Myometrial cell (primary cell): ENCODE measurements at places on chromosomes 6 and 20. TPM values are rescaled to one million over a fixed set of nuclear protein-coding genes. Genes with fewer than 3 reads are reported as not detected.

Gene TMEM74B
- total RNA-seq, result not detected in 2 replicates

Gene DEFB128
- total RNA-seq, result not detected in 2 replicates

Gene MACROD2
- not detected in 2 replicates for total RNA-seq

Gene ADGRF1
- total RNA-seq, result not detected in 2 replicates

Gene NMBR
- not detected in 2 replicates for total RNA-seq

Gene SULF2
- total RNA-seq, result 20.8 and 22.7 TPM in 2 replicates

Gene PSORS1C2
- total RNA-seq, result not detected in 2 replicates

Gene APOBEC2
- total RNA-seq, result not detected in 2 replicates

Gene MYBL2
- total RNA-seq, result 36.9 and 38.9 TPM in 2 replicates

Gene HMGA1
- total RNA-seq, result 749 and 849 TPM in 2 replicates

Gene ITPR3
- total RNA-seq, result 31.7 and 31.9 TPM in 2 replicates

Gene PAX1
- not detected in 2 replicates for total RNA-seq

Gene FAM209B
- total RNA-seq, result 3.7 TPM in 1 of 2 replicates, not detected in the other

Gene SGK1
- 57.1 and 67.2 TPM in 2 replicates for total RNA-seq

Gene C20orf144
- 0.18 TPM in 1 of 2 replicates, not detected in the other for total RNA-seq

Gene HDGFL1
- not detected in 2 replicates for total RNA-seq

Gene GNAS-AS1
- total RNA-seq, result 0.53 TPM in 1 of 2 replicates, not detected in the other

Gene TUBB2B
- 8.0 and 11.0 TPM in 2 replicates for total RNA-seq

Gene OVOL2
- total RNA-seq, result not detected in 2 replicates

Gene OPRM1
- not detected in 2 replicates for total RNA-seq
